ENCODE measurements at places on chromosomes 4 and X. TPM values are rescaled to one million over a fixed set of nuclear protein-coding genes. Genes with fewer than 3 reads are reported as not detected.

DNA sequence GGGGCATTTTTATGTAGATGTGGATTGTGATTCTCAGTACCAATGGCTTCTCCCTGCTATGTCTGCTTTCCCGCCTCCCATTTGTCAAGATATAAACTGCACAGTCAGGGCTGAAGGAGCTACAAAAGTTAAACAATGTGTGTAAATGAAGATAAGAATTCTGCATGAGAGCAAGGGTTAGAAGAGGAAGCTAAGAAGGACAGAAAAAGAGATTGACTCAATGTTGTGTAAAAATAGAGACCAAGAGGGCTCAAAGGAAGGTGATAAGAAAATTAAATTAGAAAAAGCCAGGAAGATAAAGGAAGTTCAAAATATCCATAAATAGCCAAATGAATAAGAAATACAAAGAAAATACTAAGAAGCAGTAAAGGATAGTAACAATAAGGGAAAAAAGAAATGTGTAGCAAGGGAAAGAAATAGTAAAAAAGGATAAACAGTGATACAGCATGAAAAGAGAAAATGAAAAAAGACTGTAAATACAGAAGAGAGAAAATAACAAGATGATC, 82.5 kb downstream of the AMELX start:
- no peak for DNase-seq

GRCh38 chr4:48262926-48263325, 6.7 kb downstream of the TEC start:
- no peak for DNase-seq

- DNase-seq: no peak
Observed at GRCh38 chr4:61841714-61842113, 641.6 kb downstream of the ADGRL3 start.

GRCh38 chr4:79964020-79964399, 109.0 kb downstream of the ANTXR2 start:
- DNase-seq: no peak

DNA sequence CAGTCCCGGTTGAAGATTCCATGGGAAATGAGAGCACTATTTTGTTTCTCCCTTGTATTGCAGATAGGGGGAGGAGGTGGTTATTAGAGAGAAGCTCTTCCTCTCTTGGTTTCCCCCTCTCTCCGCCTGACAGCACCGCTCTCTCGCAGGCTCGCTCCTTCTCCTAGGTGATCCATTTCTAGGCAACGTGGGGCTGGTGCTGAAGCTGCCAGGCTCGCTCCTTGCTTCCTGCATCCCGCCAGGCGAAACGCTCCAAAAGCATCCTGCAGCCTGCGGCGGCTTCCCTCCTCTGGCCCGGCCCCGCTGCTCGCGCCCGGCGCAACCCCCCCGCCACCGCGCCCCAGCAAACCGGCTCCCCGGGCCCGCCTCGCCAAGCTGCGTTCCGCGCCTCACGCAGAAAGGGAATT, at the start of gene GRID2:
Gene GRID2 (plus strand): TSS at position 346 of the 407 bp plus-strand sequence.
- no peak for DNase-seq

- no peak for DNase-seq
Observed at GRCh38 chrX:71170660-71171059, 26.0 kb downstream of the NLGN3 start.

DNA sequence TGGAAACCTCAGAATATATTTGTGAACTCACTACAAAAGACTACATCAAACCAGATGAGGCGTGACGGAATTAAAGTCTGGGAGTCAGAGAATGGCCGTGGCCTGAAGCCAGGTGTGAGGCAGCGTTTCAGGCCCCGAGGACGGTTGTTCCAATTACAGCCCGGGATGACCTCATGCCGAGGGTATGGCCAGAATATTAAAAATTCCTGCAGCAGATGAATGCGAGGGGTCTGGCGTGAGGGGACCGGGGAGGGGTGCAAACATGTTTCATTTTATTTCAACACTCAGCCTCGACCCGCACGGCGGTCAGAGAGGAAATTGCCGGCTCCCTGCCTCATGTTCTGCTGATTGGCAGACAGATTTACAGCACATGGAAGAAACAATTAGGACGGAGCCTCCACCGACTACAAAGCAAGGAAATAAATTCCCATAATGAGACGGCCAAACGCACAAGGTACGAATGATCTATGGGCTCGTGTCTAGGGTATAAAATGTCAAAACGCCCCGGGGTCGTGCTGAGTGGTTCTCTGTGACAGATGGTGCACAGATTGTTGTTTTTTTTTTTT, 289.7 kb downstream of the SHOX start:
- peak; percentile 32 for DNase-seq

Gene STIM2
- 41.8 TPM for polyA plus RNA-seq

Gene SPANXC
- polyA plus RNA-seq: not detected

Gene MAMLD1
- polyA plus RNA-seq: 7.6 TPM

Gene PCDH11X
- polyA plus RNA-seq: 0.23 TPM
